Right renal cortex interstitium (tissue), 3 donors: ENCODE measurements at places on chromosomes 1 and 21.

DNA sequence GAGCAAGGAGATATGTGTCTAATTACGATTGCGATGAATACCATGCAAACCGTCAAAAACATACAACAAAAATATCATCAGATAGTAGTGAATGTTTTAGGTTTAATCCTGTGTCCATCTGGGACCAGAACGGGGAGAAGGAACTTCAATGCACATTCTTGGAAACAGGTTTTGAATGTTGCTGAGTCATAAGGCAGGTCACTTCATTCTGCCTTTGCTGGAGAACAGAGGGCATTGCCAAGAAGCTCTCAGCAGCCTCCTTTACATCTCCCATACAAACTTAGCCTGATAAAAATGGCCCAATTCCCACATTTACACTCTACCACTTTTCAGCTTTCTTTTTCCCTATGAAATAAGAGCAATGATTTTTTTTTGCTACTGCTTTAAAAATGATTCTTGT is 78.0 kb upstream of the KCNJ6 start:
- no peak for DNase-seq

GRCh38 chr1:223344491-223344890 is 19.5 kb downstream of the SUSD4 start:
- DNase-seq: no peak

GRCh38 chr1:118841521-118841920 is 146.6 kb downstream of the TBX15 start:
- no peak for DNase-seq

- DNase-seq: no peak
These were observed 8.6 kb downstream of the CERS2 start for GRCh38 chr1:150966011-150966410.

- DNase-seq: no peak
These were observed 7.7 kb downstream of the C1orf226 start for GRCh38 chr1:162389021-162389818.

DNA sequence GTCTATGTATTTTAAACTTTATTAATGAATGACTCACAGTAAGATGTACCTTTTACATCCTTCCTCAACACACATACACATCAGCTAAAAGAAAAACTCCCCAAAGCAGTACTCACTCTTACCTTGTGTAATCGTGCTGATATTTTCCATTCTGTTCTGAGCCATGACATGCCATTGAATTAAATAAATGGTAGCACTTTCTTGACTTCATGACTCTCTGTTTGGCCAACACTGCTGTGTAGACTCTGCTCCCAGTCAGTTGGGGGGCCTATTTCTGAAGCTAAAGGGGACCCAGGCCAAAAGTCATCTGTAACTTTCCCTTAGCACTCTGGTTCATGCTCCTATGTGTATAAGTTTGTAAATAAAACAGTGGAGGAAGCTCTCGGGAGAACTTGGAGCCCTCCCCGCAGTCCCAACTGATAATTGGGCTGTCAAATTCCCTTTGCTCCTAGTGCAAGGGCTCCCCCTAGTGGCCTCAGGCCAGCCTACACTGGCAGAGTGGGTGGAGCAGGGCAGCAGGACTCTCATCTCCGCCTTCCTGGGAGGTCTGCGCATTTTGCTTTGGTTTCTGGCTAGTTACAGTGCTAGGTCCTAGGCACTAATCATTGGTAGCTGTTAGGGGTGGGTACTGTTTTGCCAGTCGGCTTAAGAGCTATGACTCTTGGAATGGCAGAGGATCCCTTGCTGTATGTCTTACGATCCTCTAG is 1.7 kb upstream of the FYB2 start:
- no peak for DNase-seq

DNA sequence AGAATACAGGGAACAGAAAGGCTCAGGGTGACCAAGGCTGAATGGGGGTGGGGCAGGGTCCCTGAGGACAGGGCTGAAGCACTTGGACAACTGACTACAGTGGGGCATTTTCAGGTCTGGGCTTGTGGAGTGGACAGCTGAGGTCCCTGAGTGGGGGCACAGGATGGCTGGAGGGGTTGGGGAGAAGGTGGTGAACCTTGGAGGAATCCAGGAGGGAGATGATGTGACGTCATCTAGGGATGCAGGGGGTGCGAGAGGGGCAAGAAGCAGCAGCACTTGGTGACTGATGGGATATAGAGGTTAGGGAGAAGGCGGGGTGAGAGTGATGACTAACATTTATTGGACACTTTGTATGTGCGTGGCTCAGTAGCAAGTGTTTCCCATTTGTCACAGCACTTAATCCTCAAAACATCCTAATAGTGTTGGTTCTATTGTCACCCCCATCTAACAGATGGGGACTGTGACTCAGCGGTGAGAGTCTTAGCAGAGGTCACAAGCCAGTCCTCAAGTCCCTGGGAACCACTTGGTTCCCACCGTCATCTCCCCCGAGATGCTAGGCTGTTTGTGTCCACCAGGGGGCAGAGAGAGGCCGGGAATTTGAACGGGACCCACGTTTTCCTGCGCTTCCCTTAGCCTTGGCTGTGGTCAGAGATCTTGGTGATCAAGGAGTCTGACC is 27.9 kb upstream of the BMP8B start:
- DNase-seq: peak; percentile 54

- DNase-seq: no peak
These were observed 73.3 kb upstream of the PGD start for GRCh38 chr1:10325521-10325920.

- DNase-seq: no peak
These were observed 38.8 kb downstream of the MACF1 start for GRCh38 chr1:39243302-39243701.

- DNase-seq: no peak
These were observed 150.8 kb downstream of the ROR1 start for GRCh38 chr1:63924600-63924999.

DNA sequence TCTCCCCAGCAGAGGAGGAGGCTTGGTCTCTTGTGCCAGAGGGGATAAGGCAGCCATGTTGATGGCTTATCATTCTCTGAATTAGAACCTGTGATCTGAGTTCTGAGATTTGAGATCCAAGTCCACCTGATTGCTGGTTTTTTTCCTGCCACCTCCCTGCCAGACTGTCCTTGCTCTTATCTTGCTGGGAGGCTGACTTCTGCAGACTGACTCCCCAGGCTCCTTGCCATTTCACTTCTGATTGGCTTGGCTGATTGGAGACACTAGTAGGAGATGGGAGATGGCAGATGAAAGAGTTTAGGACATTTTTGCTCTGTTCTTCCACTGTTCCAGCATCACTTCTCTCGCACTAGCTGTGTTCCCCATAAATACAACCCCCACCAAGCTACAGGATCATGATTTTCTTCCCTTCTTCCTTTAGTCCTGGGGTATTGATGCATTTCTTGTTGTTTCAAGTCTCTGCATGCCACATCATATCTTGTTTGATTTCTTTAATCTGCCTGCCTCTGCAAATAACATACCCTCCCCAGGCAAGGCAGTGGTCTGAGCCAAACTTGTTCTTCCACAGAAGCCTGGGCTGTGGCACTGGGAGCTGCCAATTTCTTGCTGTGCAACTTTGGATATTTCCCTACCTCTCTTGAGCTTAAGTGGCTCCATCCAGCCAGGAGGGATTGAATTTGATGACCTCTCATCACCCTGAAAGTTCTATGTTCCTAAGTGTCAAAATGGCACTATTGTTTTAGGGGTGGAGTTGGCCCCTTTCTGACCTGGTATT is 963 bp upstream of the CYP4B1 start:
- no peak for DNase-seq

GRCh38 chr1:10521537-10522157 is 46.9 kb downstream of the PEX14 start:
- no peak for DNase-seq

- no peak for DNase-seq
These were observed 344.0 kb downstream of the ASTN1 start for GRCh38 chr1:176820391-176821031.

DNA sequence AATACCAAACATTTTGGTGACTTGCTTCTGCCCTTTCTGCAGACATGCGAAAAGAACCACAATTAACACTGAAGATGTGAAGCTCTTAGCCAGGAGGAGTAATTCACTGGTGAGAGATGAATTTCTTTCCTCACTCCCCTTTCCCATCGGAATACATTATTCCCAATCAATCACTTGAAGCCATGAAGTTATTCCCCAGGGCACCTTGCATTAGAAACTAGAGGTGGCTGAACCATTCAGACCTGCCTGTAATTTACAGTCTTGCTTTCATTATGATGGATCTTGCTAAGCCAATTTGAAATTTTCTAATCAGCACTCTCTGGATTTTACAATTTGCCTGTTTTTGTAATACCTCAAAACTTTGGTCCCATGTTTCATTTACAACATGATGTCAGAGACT is 9.5 kb upstream of the CORT start:
- no peak for DNase-seq

DNA sequence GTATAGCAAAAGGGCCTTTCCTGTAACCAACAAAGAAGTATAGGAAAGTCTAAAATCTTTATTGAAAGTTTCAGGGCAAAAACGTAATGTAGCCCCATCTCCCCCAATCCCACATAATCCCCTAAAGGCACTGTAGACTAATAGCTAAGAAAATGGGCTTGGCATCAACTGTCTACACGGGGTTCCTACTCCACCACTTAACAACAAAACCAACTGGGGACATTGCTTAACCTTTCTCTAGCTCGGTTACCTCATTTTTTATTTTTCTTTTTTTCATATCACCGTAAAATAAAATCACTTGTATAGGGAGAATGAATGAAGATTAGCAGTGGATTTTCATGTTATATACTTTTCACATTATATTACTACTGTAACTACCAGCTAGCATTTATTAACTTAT is 12.3 kb downstream of the MACF1 start:
- no peak for DNase-seq

GRCh38 chr1:169018751-169019150 is 87.7 kb upstream of the ATP1B1 start:
- no peak for DNase-seq

GRCh38 chr21:42350318-42350910 is 380 bp downstream of the TFF2 start:
- no peak for DNase-seq

DNA sequence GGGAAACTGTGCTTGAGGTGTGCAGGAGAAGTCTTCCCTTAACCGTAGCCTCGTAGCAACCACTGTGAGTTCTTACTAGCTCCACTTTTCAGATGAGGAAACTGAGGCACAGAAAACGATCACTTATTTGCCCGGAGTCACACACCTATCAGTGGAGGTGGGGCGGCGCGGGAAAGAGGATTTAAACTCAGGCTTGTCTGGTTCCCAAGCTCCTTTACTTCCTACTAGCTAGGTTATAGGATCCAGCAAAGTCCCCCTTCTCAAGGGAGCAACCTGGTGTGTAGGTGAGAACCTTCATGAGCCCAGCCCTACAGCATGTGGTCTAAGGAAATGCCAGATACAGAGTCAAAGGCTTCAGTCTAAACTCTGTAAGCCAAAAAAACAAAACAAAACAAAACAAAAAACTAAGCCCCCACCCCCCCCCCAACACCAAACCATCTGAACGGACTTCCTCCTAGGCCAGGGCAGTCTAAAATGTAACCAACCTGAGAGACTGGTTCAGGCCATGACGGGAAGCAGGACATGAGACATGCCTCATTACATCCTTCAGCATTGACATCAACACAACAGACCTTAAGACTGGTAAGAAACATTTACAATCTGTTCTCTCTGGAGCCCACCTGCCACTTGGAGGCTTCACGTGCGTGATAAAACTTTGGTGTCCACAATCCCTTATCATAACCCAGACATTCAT is 709 bp upstream of the FBXO42 start:
- DNase-seq: no peak

- no peak for DNase-seq
These were observed 59.0 kb upstream of the KCND3 start for GRCh38 chr1:112048421-112048820.

DNA sequence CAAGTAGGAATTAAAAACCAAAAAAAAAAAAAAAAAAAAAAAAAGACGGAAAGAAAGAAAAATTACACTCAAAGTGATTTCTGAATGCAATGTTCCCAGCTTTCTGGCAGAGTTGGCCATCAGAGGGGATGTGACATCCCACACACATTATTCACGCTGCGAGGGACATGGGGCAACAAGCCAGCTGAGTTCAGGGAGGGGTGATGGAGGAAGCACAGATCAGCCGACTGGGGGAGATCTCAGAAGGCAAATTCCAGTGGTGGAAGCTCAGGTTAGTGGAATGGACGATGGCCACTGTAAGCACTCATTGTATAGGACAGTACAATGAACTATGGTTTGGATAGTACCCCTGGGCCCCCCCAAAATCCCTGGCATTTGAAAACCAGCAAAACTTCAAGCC is 311.9 kb downstream of the PCP4 start:
- peak; percentile 27 for DNase-seq

- no peak for DNase-seq
These were observed 10.4 kb downstream of the TTLL10 start for GRCh38 chr1:1183833-1184775.

GRCh38 chr1:155975375-155976061 is 2.8 kb downstream of the ARHGEF2 start:
- DNase-seq: no peak

GRCh38 chr1:166840309-166841274 is 1.3 kb downstream of the POGK start:
- DNase-seq: no peak

DNA sequence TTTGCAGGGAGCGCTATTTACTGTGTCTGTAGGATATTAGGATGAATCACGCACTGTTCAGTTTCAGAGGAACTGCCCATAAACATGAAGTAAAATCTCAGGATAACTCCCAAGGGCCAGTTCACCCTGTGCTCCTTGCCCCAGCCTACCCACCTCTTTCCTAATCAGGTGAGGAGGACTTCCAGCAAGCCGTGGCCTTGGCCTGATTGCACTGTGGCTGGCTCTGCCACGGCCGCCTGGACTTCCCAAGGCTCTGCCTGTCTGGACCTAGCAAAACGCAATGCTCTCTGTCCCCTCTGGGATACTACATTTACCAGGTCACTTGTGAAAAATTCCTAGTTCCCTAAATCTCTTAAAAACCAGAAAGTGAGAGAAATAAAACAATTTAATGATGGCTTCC is 7.4 kb upstream of the ASCL5 start:
- no peak for DNase-seq

DNA sequence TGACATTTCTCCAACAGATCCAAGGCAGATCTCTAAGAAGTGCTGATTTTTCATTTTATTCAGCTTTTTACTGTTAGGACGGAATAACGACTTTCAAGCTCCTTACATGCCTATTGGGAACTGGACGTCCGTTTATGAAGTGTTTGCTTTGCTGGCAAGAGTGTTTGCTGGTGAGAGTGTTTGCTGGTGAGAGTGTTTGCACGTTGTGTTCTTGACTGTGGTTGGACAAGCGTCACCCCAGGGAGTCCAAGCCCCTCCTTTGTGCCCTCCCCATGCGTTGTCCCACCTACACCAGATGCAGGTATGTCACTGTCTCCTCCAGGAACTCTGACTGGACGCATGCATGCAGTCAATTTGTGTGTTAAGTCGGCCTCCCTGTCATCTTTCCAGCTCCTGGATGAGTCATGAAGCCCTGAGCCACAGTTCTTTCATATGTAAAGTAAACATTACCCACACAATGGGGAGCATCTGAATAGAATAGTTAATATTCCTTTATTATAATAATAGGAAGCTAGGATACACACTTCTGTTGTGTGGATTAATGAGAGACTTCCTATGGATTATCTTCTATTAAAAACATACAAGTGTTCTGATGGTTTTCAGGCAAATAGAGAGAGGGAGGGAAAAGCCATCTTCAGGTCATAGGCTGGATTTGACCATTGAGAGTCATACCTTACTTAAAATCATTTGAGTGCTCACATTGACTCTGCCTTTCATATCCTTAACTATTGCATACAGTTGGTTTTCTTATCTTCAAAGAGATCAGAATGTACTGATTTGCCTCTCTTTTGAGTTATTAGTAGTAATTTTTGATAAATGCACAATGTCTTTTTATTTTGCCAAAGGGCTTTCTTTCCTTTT is 119.2 kb downstream of the GALNT2 start:
- no peak for DNase-seq

GRCh38 chr1:7738044-7738443 is 33.1 kb upstream of the VAMP3 start:
- no peak for DNase-seq
